Cardiac septum (tissue), 1 donor: ENCODE measurements at places on chromosomes 13 and 19.

GRCh38 chr13:42478531-42479156, 95.3 kb upstream of the TNFSF11 start:
- DNase-seq = no peak

DNA sequence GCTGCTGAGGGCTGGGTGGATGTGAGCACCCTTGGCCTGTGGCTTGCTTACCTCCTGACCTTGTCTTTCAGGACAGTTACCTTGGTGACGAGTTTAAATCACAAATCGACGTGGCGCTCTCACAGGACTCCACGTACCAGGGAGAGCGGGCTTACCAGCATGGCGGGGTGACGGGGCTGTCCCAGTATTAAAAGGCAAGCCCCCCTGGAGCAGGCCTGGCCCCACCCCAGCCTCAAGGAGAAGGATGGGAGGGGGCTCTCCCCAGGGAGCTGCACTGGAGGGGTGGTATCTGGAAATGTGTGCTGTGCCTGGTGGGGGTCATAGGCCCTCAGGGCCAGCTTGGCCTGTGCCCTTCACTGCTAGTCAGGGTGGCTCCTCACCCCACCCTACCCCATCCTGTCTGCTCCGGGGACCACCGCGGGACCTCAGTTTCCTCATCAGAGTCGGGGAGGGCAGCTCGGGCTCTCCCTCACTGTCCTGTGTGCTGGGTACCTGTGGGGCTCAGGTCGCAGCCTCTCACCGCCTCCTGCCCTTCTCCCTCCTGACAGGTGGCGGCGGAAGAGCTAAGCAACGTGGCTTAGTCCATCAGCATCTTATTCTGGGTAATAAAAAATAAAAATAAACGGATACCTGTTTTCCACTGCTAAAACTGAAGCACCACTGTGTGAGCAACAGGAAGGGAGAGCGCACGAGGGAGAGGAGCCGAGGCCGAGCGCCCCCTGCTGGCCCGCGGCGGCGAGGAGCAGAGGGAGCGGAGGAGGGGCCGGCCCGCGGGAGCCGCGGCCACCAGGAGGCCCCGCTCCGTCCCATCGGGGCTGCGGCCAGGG, 29.8 kb downstream of the CERS1 start:
- peak; percentile 84 for DNase-seq

DNA sequence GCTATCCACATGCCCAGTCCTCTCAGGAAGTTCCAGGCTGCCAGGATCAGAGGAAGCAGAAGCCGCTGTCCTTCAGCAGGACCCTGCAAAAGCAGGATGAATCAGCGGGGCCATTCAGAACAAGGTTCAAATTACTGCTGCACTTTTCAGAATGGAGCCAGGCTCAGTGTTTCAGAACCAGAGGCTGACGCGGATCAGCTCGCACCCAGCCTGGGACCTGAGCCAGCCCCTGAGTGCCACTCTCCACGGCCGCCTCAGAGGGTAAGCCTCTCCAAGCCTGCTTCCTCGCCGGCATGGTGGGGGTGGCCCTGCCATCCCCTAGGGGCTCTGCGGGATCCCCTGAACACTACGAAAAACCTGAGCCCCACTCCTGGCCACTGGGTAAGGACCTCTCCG, 24.7 kb downstream of the RASA3 start:
- DNase-seq = peak; percentile 76

- no peak for DNase-seq
These were observed 104.7 kb downstream of the RGCC start for GRCh38 chr13:41562083-41562482.
